Lung microvascular endothelial cell (primary cell): ENCODE measurements at places on chromosomes 6 and 20. TPM values are rescaled to one million over a fixed set of nuclear protein-coding genes. Genes with fewer than 3 reads are reported as not detected.

Gene FNDC11
- total RNA-seq, result 0.87 and 2.6 TPM in 2 replicates

Gene PSORS1C2
- total RNA-seq, result not detected in 2 replicates

Gene MLN
- total RNA-seq, result not detected in 2 replicates

Gene VSX1
- not detected in 2 replicates for total RNA-seq

Gene PACRG
- total RNA-seq, result 0.20 and 0.22 TPM in 2 replicates

Gene XKR7
- total RNA-seq, result under 0.01 TPM in 1 of 2 replicates, not detected in the other

Gene CEP43
- total RNA-seq, result 7.0 and 10.5 TPM in 2 replicates

Gene AIG1
- 11.8 and 15.7 TPM in 2 replicates for total RNA-seq

Gene GPR31
- total RNA-seq, result not detected in 2 replicates

Gene LTB
- total RNA-seq, result 6.7 and 9.2 TPM in 2 replicates

Gene HRH3
- total RNA-seq, result not detected in 2 replicates

Gene DEFB132
- total RNA-seq, result not detected in 2 replicates

Gene KIFC1
- total RNA-seq, result 4.2 and 9.4 TPM in 2 replicates

Gene RBM24
- 0.20 and 0.65 TPM in 2 replicates for total RNA-seq

Gene SLC35D3
- total RNA-seq, result not detected in 2 replicates

Gene TNFRSF6B
- 3.2 and 12.6 TPM in 2 replicates for total RNA-seq

Gene MAP7
- 0.40 and 0.44 TPM in 2 replicates for total RNA-seq

Gene FOXC1
- total RNA-seq, result 3.1 and 5.8 TPM in 2 replicates

Gene NOP56
- total RNA-seq, result 99.8 and 125 TPM in 2 replicates

Gene C20orf204
- 4.8 and 6.9 TPM in 2 replicates for total RNA-seq

Gene RGS17
- total RNA-seq, result 2.8 and 4.1 TPM in 2 replicates

Gene HFE
- 1.4 and 1.7 TPM in 2 replicates for total RNA-seq

Gene KIF6
- total RNA-seq, result under 0.01 and 0.40 TPM in 2 replicates

Gene RAD21L1
- total RNA-seq, result not detected in 2 replicates

Gene TBXT
- not detected in 2 replicates for total RNA-seq

Gene CDYL
- 18.1 and 27.8 TPM in 2 replicates for total RNA-seq

Gene REM1
- under 0.01 TPM in 1 of 2 replicates, not detected in the other for total RNA-seq

Gene TNF
- total RNA-seq, result not detected in 2 replicates

Gene TENT5A
- 0.60 and 2.6 TPM in 2 replicates for total RNA-seq

Gene ARMH2
- not detected in 2 replicates for total RNA-seq

Gene SLC22A2
- total RNA-seq, result not detected in 2 replicates

Gene SPACA1
- total RNA-seq, result not detected in 2 replicates

Gene HLA-DRB5
- total RNA-seq, result under 0.01 and 0.40 TPM in 2 replicates

Gene PBOV1
- total RNA-seq, result not detected in 2 replicates

Gene MCCD1
- total RNA-seq, result not detected in 2 replicates

Gene SRSF12
- total RNA-seq, result under 0.01 TPM in 1 of 2 replicates, not detected in the other

Gene LY6G6C
- total RNA-seq, result not detected in 2 replicates

Gene HSPA1L
- 0.87 and 1.8 TPM in 2 replicates for total RNA-seq
